ENCODE measurements at places on chromosomes 12 and 14.

DNA sequence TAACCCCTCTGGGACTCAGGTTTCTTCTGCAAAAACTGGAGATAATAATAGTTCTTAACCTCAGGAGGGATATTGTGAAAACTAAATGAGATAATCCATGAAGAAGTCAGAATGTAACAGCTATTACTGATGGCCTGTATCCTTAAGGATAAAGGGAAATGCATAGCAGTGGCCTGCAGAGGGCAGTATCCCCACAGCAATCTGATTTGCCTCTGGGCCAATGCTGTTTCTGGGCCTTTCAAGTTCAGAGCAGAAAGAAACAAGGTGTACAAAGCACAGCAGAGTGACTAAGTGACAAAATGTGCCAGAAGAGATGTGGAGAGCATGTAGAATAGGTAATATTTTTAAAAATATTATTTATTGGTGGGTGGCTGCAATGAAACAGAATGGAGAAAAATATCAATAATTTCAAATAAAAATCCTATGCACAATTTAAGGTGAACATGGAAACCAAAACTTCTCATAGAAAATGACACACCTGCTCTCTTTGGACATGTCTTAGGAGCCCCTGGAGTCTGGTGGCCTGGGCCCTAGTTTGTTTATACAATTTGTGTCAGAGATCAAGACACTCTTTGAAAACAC lies 90.3 kb downstream of the C12orf75 start:
- no peak for DNase-seq

- DNase-seq = no peak
Measured at GRCh38 chr14:104085032-104085888, at the start of gene ASPG. TSS of gene ASPG (plus strand) at chr14:104085700. CDS start at chr14:104085771, 71 bp downstream.

GRCh38 chr12:6494968-6495367 lies 1.1 kb downstream of the NCAPD2 start:
- no peak for DNase-seq

DNA sequence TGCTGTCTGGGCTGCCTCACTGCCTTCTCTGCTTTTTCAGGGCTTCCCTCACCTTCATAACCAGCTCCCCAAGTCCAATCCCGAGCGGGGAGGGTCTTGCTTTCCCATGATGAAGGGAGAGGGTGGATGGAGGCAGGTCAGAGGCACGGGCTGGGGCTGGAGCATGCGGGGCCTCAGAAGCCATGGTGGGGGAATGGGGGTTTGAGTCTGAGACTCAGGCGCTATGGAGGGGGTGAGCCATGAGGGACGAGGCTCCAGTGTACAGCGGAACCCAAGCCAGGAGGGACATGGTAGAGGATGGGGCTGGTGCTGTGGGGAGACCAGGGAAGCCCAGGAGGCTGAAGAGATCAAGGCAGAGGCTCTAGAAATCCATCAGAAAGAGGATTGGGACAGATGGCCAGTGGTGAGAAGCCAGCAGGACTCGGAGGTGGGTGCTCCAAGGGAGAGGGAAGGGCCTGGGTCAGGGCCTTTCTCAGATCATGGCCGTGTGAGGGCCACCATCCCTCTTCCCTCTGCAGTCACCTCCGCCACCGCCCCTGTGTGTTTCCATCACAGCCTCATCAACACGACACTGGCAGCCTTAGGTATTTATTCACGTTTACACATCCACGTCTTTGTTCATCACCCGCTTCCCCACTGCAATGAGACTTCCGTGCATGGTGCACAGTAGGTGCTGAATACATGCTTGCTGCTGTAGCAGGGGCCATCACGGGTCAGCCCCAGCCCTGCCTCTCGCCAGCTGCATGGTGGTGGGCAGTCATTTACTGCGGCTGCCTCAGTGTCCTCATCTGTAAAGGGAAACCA lies 144.7 kb downstream of the ADGRD1 start:
- DNase-seq = no peak

DNA sequence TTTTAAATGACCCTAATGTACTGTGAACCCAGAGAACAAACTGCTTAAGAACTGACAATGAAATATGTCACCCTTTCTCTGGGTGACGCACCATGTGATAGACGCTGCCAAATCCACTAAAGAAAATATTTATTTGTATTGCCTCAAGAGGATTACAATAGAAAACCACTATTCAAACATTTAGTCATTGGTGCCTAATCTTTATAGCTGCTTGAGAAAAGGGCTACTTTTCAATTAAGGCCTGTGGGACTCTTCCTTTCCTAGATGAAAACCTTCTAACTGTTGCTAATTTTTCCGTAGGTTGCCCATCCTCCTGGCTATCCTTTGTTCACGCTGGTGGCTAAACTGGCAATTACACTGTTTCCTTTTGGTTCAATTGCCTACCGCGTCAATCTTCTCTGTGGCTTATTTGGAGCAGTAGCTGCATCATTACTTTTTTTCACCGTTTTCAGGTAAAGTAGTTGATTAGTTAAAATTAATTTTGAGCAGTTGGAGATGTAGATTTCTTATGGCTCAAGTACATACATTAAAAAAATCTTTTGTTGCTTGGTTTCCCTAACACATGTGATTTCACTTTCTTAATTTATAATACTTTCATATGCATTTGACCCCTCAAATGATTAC lies 6.0 kb downstream of the TMEM260 start:
- DNase-seq = peak; percentile 24

GRCh38 chr14:42719391-42719790 lies 1112.7 kb downstream of the LRFN5 start:
- no peak for DNase-seq

GRCh38 chr14:22084393-22085281 lies 411.0 kb upstream of the OR4E1 start:
- no peak for DNase-seq

DNA sequence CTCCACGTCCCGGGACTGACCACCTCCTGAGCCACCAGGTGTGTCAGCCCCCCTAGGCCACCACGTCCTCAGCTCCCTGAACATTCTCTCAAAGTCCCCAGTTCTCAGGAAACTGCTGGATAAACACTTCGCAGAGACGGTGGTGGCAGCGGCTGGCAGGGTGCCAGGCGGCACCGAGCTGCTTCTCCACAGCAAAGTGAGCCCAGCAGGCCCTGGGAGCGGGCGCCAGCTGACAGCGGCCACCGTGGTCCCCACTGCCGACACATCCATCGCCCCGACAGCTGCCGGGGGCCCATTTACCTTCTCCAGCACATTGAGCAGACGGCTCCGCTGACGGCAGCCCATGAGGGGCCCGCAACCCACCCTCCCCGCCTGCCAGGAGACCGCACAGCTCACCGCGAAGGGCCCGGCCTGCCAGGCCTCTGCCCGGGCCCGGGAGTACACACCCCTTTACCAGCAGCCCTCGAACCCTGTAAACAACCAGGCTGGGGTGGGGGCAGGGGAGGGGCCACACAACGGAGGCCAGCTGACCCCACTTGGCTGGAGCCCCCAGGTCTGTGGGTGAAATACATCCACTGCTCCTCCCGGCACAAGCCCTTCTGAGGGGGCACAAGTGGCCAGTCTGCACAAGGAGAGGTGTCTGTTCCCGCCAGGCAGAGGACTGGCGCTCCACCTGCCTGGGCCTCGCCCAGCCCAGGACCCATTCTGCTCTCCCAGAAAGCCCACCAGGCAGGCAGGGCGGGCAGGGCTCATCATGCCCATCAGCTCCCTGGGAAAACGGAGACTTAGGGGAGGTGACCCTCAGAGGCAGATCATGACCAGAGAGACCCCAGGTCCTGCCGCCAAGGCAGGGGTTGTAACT lies 10.5 kb downstream of the AKT1 start:
- no peak for DNase-seq

GRCh38 chr12:4866299-4866698 lies 43.4 kb upstream of the KCNA1 start:
- DNase-seq = no peak

DNA sequence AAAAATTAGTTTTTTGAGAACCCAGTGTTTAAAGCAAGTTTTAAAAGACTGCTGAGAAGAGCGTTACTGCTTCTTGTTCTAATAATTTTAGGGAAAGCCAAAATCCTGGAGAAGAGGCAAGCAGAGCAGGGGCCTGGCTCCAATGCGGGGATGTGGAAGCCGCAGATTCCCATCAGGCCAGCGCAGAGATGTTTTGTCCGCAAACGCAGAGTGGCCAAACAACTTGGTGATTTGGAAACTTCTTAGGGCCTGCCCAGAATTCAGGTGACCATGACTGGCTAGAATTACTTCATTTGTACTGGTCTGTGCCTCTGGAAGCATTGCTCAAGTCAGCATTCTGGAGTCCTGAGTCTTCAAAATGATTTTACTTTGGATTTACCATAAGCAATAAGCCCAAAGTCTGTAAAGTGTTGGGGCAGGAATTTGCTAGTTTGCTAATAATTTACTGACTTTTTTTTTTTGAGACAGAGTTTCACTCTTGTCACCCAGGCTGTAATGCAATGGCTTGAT lies 208.4 kb downstream of the PPM1H start:
- no peak for DNase-seq

GRCh38 chr12:55142669-55143565 lies 16.7 kb downstream of the OR9K2 start:
- DNase-seq = no peak

DNA sequence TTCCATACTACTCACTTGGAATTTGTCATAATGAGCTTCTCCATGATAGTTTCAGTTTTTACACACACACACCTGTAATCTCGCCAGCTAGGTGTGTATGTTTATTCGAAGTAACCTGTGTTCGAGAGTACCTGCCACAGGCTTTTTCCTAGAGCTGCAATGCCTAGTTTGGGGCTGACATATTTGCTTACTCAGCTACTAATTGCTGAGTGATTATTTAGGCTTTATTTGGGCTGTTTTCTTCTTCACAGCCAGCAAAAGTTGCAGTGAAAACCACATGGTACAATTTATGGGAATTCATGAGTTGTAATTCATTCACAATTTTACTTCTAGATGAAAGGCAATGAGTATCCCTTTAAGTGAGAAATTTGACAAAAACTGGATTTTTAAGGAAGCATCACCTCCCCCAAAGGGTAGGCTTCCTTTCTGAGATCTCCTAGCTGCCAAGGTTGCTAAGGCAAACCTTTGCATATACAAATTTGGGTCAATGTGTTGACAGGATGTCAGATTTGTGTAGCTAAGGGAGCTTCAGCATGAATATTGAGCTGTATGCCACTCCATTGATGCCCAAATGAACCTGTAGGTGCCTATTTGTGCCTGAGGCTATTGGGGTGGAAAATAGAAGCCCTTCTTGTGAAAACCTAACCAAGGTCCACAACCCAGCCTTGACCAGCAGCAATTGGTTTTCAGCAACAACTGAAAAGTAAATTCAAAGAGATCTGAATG lies 108.7 kb upstream of the OTX2 start:
- DNase-seq = no peak

- no peak for DNase-seq
Measured at GRCh38 chr12:93741659-93742109, 64.5 kb downstream of the CRADD start.

GRCh38 chr12:50055831-50056638 lies 1.4 kb upstream of the ASIC1 start:
- no peak for DNase-seq

DNA sequence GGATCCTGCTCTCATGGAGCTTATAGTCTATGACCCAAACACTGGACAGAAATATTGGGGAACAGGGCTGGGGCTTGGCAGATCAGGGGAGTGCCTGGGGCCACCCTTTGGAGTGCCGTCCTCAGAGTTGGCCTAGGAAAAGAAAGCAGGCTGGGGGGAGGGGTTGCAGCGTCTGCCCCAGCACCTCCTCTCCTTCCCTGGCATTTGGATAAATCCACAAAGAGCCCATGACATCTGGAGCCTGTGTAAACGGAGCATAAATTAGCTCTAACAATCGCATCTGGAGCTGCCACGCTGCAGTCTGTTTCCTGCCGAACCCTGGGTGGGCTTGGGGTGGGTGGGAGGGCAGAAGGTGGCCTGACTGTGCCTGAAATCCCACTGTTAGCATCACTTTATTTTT lies 63.8 kb downstream of the MVK start:
- no peak for DNase-seq

- DNase-seq = no peak
Measured at GRCh38 chr12:104508752-104509446, 52.2 kb downstream of the CHST11 start.

DNA sequence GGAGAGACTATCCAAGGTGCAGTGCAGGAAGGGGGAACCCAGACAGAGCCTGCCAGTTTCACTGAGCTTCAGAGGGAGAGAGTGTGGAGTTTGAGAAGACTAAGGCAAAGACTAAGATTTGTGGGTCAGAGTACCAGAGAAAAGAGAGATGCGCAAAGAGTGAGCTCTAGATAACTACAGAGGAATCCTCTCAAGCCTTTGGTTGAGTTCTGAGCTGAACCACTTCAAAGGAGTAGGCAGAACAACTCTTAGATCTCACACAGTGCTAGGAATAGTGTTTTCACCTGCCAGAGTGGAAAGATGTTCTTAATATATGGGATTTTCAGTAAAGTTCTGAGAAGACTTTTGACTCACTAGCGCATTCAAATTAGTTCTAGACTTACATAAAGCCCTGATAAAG lies 10.7 kb upstream of the M6PR start:
- no peak for DNase-seq

DNA sequence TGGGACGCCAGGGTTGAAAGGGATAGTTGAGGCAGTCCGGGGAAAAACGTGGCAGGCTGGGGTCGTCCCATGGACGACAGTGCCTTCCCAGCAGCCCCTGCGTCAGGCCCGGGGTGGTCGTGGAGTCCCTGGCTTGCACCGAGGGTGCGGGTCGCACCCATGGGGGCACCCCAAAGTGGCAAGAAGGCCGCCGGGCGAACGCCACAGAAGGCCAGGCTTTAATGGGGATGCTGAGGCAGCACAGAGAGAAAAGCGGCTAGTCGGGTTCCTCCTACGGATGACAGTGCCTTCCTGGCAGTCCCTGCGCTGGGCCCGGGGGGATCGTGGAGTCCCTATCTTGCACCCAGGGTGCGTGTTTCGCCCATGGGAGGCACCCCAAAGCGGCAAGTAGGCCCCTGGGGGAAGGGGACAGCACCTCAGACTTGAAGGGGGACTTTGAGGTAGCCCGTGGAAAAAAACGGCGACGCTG lies 158.6 kb upstream of the ALG10B start:
- no peak for DNase-seq

DNA sequence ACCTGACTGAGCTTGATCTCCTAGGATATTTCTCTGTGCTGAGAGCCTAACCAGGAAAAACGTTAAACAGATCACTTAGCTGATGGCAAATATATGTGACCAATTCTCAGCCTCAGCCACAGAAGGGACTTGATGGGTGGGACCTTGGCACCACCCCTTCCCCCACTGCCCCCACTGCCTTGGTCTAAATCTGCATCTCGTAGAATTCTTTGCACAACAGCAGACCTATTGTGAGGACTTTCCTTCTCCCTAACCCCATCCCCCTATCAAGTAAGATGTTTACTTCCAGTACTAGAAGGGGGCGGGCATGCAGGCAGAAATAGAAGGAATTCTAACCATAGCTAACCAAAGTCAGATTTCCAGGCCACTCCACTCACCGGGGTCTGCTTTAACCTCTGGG lies 313.2 kb downstream of the PCNX1 start:
- DNase-seq = no peak

GRCh38 chr12:34126239-34126641 lies 103.9 kb downstream of the ALG10 start:
- no peak for DNase-seq

- DNase-seq = no peak
Measured at GRCh38 chr14:78417532-78417931, 247.4 kb downstream of the NRXN3 start.

- peak; percentile 73 for DNase-seq
Measured at GRCh38 chr12:132593938-132594358, 16.4 kb downstream of the LRCOL1 start.

GRCh38 chr14:34120185-34120977 lies 169.5 kb upstream of the EGLN3 start:
- no peak for DNase-seq

GRCh38 chr12:101759396-101760047 lies 20.3 kb upstream of the SYCP3 start:
- DNase-seq = no peak

GRCh38 chr14:21912367-21912766 lies 238.7 kb upstream of the OR4E1 start:
- no peak for DNase-seq
